ENCODE measurements at places on chromosomes 3 and 15.

- peak; percentile 68 for DNase-seq
Measured at GRCh38 chr15:47718497-47719437, 1.5 kb downstream of the SEMA6D start.

DNA sequence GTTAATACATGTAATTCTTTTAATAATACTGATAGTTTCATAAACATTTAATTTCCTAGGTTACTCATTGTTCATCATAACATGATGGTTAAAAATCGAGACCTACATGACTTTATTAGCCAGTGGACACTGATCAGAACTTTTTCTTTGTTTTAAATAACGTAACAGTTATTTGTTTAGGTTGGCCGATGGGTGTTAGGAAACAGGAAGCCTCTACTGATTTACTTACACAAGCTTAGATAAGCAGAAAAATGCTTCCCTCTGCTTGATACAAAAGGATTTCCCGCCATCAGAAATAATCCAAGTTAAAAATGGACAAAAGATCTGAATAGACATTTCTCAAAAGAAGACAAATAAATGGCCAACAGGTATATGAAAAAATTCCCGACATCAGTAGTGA is 16.6 kb upstream of the APH1B start:
- no peak for DNase-seq

- DNase-seq: no peak
Measured at GRCh38 chr15:48102167-48102566, 18.6 kb upstream of the SLC24A5 start.

GRCh38 chr3:133881939-133882825 is 13.5 kb downstream of the RAB6B start:
- no peak for DNase-seq

GRCh38 chr3:150168698-150169097 is 198.0 kb upstream of the PFN2 start:
- no peak for DNase-seq

- no peak for DNase-seq
Measured at GRCh38 chr3:196174652-196175051, 36.5 kb downstream of the ZDHHC19 start.

DNA sequence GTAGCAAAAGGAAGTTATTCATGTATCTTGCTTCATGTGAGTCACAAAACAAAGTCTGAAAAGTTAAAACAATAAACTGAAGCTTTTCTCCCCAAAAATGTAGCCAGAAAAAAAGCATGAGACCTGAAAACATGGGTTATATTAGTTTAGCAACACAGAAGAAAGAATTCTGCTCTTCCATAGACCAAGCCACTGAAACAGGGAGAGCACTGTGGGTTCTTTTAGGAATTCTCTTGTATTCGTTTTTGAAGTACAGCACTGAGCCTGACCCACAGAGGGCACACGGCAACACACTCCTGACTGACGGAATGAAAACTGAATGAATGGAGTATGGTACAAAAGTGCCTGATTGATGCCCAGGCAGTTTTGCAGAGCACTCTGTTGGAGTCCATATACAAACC is 66.6 kb downstream of the TM4SF4 start:
- DNase-seq: no peak

DNA sequence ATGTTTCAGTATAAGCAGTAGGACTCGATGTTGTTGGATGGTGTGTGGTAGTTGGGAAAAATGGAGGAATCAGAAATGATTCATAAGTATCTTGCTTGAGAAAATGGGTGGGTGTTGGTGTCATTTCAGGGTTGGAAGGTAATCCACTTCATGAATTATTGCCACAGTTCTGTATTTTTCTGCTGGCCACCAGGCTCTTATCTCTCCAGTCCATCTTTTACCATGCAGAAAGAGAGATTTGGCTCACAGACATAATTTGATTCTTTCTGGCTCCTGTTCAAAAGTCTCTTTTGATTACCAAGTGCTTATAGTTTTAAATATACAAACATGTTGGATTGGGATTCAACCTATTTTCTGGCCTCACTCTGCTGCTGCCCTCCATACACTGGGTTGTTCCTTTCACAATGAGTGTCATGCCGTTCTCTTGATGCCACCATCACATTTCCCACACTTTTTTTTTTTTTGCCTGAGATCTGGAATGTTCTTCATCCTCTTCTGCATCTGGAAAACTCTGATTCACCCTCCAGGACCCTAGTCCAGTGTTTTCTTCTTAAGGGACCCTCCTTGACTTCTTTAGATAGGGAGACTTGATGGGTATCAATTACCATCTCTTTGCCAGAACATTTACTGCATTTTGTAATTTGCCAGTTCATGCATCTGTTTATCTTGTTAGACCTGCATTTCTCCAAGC is 69.4 kb upstream of the GAP43 start:
- DNase-seq: no peak

DNA sequence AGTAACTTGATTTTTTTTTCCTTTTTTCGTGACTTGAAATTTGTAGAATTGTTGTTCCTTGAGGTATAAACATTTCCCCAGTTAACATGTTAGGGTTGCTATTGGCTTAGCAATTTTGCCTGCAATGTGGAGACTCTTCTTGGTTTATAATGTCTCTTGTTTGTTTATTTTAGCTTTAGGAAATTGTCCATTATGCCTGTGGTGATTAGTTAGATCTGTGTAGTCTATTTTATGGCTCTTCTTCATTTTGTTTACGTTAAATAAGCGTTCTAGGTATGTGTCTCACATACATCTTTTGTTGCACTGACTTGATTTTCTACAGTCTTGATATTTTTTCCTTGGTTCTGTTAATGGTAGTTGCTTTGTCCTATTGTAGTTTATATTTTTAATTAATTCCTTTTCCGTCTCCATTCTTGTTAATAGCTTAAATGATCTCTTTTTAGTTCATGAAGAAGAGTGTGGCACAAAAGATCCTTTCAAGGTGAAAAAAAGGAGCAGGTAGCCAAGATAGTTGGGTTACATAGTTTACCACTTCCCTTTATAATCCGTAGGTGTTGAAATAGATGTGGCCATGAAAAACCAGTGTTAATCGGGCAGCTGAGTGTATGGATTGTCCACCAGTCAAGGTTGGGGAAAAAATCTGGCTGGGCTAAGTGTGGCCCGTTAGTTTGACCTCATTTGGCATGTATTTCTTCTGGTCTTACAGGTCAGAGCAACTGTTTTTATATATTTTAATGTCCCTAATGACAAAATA is 12.1 kb downstream of the IQGAP1 start:
- no peak for DNase-seq

All from umbilical cord (tissue), 2 donors.